ENCODE measurements at places on chromosomes 5 and 9.
A peak's percentile ranks its signal among the peaks of the same experiment; 100 is the strongest.

DNA sequence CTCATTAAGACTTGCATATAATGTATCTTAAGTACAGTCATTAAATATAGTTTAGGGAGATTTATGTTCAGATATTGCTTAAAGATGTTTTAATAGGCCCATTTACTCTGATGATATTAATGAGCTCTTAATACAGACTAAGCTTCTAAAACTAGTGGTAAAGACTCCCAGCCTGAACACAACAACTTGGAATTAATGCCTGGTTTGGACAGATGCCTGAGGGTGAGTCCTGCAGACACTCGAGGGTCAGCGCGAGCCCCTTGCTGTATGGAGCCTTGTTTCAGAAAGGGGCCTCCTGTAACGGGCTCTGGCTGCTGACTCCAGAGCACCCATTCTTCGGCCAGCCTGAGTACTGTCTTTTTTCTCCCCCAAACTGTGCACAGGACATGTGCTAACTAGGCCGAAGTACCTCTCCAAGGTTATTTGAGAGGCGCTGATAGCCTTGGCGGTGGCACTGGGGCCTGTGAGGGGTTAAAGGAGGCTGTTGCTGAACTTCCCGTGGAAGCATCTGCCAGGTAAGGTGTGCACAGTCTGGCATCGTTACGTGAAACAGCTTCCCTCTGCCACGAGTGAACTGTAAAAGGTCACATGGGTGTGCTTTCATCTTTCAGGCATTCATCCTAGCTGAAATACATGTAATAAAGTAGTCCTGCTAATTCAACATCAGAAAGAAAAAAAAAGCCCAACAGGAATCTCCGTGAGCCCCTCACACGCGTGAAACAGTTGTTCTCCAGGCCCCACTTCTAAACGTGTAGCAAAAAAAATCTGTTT lies 113.4 kb downstream of the MVB12B start:
- DNase-seq, result no peak

DNA sequence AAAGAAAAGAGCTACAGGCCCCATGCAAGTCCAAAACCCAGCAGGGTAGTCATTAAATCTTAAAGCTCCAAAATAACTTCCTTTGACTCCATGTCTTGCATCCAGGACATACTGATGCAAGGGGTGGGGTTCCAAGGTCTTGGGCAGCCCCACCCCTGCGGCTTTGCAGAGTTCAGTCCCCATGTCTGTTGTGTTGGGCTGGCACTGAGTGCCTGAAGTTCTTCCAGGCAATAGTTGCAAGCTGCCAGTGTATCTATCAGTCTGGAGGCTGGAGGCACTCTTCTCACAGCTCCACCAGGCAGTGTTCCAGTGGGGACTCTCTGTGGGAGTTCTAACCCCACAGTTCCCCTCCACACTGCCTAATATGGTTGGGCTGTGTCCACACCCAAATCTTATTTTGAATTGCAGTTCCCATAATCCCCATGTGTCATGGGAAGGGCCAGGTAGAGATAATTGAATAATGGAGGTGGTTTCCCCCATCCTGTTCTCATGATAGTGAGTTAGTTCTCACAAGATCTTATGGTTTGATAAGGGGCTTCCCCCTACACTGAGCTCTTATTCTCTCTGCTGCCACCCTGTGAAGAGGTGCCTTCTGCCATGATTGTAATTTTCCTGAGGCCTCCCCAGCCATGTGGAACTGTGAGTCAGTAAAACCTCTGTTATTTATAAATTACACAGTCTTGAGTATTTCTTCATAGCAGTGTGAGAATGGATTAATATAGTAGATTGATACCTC lies 237.5 kb upstream of the ADRA1B start:
- no peak for DNase-seq

GRCh38 chr9:127166111-127166510 lies 43.7 kb upstream of the ANGPTL2 start:
- peak; percentile 35 for DNase-seq

DNA sequence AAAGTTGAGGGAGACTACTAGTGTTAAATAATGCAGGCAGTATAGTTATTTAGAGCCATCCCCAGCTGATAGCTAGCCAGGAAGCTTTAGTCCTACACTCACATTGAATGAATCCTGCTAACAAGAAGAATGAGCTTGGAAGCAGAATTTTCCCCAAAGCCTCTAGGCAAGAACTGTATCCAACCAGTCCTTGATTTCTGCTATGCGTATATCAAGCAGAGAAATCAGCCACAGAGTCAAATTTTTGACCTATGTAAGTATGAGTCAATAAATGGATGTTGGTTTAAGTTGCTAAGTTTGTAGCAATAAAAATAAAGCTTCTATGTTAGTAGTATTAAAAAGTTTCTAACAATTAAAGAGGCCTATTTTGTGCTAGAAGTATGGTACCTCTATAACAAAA lies 672.1 kb upstream of the CHD1 start:
- DNase-seq, result no peak

GRCh38 chr5:54001976-54002775 lies 308.2 kb downstream of the ARL15 start:
- peak; percentile 33 for DNase-seq

DNA sequence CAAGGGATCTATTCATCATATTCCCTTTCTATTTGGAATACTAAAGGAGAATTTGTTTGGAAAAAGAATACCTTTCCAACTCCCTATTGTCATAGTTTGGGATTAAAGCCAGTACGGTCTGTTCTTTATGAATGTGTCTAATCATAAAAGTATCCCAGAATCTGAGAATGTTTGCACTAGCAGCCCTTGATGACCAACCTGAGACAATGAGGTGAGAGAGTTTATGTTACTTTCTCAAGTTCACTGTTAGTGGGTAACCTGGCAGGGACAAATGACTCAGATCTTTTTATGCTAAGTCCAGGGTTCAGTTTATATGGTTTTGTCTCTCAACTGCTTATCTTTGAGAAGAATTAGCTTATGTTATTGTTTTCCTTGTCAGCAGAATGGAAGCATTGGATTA lies 25.3 kb upstream of the TLR4 start:
- no peak for DNase-seq

DNA sequence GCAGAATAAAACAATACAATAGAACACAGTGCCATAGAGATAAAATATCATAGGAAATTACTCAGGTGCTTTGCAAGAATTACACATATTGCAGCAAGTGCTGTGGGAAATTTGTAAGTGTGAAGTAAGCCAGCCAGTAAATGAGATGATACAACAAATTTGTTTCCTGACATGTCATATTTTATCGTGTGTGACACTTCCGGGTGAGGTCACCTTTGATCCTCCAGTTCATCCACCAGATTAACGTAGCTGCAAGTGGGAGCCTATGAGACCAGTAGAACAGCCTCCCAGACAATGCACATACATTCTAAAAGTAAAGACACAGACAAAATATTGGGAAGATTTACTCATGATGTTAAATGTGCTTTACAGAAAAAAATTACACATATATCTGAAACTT lies 72.2 kb downstream of the PRDM9 start:
- no peak for DNase-seq

DNA sequence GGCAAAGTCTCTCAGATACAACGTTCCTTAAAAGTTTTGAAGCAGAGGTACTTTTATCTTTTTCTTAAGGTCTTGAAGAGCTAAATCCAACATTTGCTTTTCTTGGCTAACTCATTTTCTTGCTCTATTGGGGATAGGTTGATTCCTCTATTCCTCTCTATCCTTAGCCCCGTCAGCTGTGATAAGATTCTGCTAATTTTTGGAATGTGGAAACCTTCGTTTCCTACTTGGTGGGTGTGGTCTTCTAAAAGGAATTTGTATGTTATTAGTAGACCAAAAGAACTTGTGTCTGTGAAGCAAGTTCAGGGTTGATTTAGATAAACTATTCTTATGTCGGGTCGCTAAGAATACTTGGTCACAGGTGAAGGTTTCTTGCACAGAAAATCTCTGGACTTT lies 308.6 kb downstream of the ADAMTS6 start:
- DNase-seq, result no peak

- DNase-seq, result no peak
These were observed 133.0 kb upstream of the STK32A start for GRCh38 chr5:147101659-147102369.

DNA sequence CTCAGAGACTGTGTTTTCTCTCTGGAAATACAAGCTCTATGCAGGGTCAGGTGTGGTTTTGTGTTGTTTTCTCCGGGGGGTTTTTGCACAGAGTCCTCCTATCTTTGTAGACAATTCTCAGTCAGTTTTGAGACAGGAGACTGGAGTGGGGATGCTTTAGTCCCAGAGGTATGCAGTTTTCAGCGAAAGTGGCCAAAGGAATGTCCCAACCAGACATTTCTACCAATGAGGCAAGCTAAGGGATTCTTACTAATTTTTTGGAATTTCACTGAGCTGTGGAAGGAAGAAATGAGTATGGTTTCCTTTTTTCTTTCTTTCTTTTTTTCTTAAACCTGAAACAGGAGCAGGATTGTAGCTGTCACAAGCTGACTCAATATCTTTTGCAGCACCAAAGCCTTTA lies 35.3 kb upstream of the PLPP1 start:
- no peak for DNase-seq
